HFFc6 (cell line): ENCODE measurements at places on chromosomes 1 and 21. TPM values are rescaled to one million over a fixed set of nuclear protein-coding genes. Genes with fewer than 3 reads are reported as not detected.

DNA sequence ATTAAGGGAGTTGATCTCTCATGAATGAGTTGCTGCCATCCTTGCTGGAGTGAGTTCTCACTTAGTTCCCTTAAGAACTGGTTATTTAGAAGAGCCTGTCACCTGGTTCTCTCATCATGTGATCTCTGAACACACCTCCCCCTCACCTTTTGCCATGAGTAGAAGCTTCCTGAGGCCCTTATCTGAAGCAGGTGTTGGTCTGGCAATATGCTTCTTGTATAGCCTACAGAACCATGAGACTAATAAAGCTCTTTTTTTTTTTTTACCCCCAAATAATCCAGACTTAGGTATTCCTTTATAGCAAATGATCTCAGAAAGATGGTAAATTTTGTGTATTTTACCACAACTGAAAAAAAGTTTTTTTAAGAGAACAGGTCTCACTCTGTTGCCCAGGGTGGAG lies 158.0 kb downstream of the EIF4G3 start:
- H3K27ac ChIP-seq: no peak overlapping the region
- H3K4me1 ChIP-seq: peaks cover 45% of the 10 kb centered on the region
- peaks cover 2% of the 10 kb centered on the region; the same call in 1 of the 2 replicates for H3K27me3 ChIP-seq
- no peak overlapping the region for H3K4me3 ChIP-seq
- DNase-seq: no peak
- H3K36me3 ChIP-seq: peaks cover 17% of the 10 kb centered on the region

- H3K36me3 ChIP-seq: peaks cover 42% of the 10 kb centered on the region
- H3K27ac ChIP-seq: no peak overlapping the region
- peaks cover 2% of the 10 kb centered on the region; the same call in 1 of the 2 replicates for H3K27me3 ChIP-seq
Measured at GRCh38 chr1:59378621-59379370, 81.9 kb downstream of the FGGY start.

GRCh38 chr21:31665397-31665796 lies 5.9 kb downstream of the SOD1 start:
- H3K36me3 ChIP-seq: peaks cover 50% of the 10 kb centered on the region
- H3K4me3 ChIP-seq: no peak overlapping the region
- no peak for DNase-seq
- H3K27ac ChIP-seq: 0 out of 2 replicates have a peak overlapping the region, but pooled peaks have one; percentile 4
- peaks cover 63% of the 10 kb centered on the region for H3K4me1 ChIP-seq

The FAM151A gene
- total RNA-seq: not detected in 3 replicates

The AJAP1 gene
- total RNA-seq: not detected in 3 replicates

GRCh38 chr1:32848354-32849063 lies 22.2 kb downstream of the FNDC5 start:
- no peak for DNase-seq
- no peak overlapping the region for H3K4me3 ChIP-seq
- no peaks in the 10 kb centered on the region for H3K4me1 ChIP-seq
- peaks cover 19% of the 10 kb centered on the region; the same call in 1 of the 2 replicates for H3K36me3 ChIP-seq
- no peaks in the 10 kb centered on the region; the same call in 1 of the 2 replicates for H3K27me3 ChIP-seq

- no peak overlapping the region for H3K4me3 ChIP-seq
- DNase-seq: peak; percentile 61
- no peaks in the 10 kb centered on the region for H3K27me3 ChIP-seq
- no peaks in the 10 kb centered on the region for H3K36me3 ChIP-seq
- H3K27ac ChIP-seq: no peak overlapping the region
Measured at GRCh38 chr21:29232530-29233255, 66.0 kb upstream of the BACH1 start.

DNA sequence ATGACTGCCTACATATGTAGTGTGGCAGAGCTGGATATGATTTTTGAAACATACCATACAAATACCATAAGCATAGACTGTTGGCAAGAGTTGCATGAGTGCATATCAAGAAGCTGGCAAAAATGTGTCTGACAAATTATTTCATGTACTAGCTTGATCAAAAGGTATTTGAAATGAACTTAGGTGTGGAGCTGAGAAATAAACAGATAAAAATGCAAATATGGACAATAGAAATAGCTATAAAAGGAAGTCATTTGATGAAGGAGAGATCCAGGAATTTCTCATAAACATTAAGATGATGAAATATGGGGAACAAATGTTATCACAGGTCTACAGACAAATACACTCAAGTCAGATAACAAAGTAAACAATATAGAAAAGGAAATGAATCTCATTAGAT lies 609.1 kb downstream of the PTPRC start:
- H3K36me3 ChIP-seq: no peaks in the 10 kb centered on the region
- H3K27me3 ChIP-seq: no peaks in the 10 kb centered on the region
- DNase-seq: no peak
- H3K4me1 ChIP-seq: no peaks in the 10 kb centered on the region
- no peak overlapping the region for H3K4me3 ChIP-seq
